ENCODE measurements at places on chromosomes 6 and 20. TPM values are rescaled to one million over a fixed set of nuclear protein-coding genes. Genes with fewer than 3 reads are reported as not detected.

GRCh38 chr20:34049389-34049788 lies 55.7 kb downstream of the RALY start:
- no peak for DNase-seq

- peak; percentile 74 for DNase-seq
Measured at GRCh38 chr6:122753688-122754056, 25.8 kb upstream of the FABP7 start.

GRCh38 chr6:134873500-134874388 lies 76.2 kb downstream of the ALDH8A1 start:
- no peak for DNase-seq

GRCh38 chr20:19774135-19774933 lies 16.3 kb downstream of the RIN2 start:
- DNase-seq = no peak

EFCAB8 gene
- 0.15 TPM for total RNA-seq

OR11A1 gene
- not detected for total RNA-seq

PSMB8 gene
- total RNA-seq = 41.1 TPM
